Cortex of kidney (tissue), 1 donor: ENCODE measurements at places on chromosomes 2 and 18.

- DNase-seq = no peak
These were observed 45.3 kb upstream of the VWC2L start for GRCh38 chr2:214365549-214365948.

- DNase-seq = no peak
These were observed 167.9 kb upstream of the SLC39A10 start for GRCh38 chr2:195489101-195489500.

DNA sequence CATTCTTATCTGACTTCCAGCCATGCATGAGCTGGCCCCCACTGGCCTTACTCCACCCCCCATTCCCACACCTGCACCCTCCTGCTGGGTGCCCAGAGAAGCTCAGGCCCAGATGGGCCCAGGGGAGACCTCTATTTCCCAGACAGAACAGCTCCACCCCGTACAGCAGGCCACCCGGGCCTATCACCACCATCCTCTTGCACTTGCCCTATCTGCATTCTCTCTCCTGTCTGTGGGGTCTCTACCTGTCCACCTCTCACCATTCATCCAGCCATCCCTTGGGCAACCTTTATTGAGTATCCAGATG is 25.3 kb upstream of the TNS1 start:
- no peak for DNase-seq

GRCh38 chr18:53567929-53568574 is 656.4 kb downstream of the MBD2 start:
- DNase-seq = no peak
